ENCODE measurements at places on chromosomes 6 and 20.

DNA sequence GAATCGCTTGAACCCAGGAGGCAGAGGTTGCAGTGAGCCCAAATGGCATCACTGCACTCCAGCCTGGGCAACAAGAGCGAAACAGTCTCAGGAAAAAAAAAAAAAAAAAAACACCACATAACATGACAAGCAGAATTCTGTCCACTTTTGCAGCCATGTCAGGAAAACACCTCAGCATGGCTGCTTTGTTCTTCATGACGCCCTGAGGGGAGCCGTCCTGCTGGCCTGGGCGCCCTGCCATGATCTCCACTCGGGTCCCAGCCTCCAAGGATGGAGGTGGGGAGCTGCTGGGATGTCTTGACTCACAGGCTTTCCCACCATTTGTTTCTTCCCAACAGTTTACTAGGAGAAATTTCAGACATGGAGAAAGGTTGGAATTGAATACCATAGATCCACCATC, 42.2 kb downstream of the SNX9 start:
- no peak for DNase-seq

- DNase-seq: no peak
These were observed 154.3 kb downstream of the NFATC2 start for GRCh38 chr20:51388227-51388626.

DNA sequence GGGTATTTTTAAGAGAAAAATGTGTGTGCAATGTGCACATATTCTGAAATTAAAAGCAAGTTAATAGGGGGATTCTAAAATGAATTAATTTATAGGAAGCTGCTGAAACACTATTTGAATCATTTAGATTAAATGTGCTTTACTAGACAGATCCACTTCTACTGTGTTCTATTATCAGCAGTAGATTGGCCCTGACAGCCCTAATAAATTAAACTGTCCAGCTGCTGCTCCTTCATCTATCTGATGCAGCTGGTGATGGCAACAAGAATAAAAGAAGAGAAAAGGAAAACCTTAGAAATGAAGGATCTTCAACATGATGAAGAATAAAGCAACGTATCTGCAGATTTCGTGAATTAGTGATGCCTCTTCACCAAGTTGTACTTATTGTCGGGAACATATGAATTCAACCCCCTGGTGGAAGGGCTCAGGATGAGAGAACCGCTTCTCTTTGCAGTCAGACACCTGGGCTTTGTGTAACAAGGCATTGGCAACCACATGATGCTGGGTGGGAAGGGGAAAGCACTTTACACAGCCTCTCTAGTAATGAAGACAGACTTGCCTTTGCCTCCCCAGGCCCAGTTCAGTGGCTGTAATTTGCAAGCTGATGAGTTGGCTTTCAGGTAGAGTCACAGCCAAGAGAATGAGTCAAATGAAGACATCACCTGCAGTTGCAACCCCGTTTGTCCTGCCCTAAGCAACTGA, 94.4 kb downstream of the LAMP5 start:
- DNase-seq: no peak

DNA sequence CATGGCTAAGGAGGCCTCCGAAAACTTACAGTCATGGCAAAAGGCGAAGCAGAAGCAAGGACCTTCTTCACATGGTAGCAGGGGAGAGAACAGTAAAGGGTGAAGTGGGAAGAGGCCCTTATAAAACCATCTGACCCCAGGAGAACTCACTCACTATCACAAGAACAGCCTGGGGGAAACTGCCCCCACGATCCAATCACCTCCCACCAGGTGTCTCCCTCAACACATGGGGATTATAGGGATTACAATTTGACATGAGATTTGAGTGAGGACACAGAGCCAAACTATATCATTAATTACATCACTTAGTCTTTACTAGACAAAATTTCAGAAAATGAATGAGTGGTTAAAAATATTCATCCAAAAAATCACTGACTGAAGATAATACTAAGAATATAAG, 453.6 kb downstream of the COL12A1 start:
- no peak for DNase-seq

- no peak for DNase-seq
These were observed 341.7 kb downstream of the PRL start for GRCh38 chr6:21955053-21955595.

Measured in hepatocyte (in vitro differentiated cells).